ENCODE measurements at places on chromosomes 11 and 22.

DNA sequence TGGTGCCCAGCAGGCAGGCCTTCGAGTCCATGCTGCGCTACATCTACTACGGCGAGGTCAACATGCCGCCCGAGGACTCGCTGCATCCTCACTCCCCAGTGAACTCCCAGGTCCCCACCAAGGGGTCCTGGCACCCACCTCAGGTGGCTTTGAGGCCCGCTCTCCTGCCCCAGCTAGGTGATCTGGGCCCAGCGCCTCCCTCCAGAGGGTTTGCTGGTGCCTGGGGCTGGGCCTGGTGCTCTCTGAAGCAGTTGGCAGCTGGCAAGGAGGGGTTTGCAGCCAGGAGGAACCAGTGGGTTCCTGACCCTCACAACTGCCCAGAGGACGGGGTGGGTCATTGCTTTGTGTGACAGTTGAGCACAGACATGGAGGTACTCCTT is 5.9 kb downstream of the THAP7 start:
- no peak for DNase-seq

GRCh38 chr11:72613977-72614376 is 60.2 kb downstream of the PDE2A start:
- peak; percentile 94 for DNase-seq

DNA sequence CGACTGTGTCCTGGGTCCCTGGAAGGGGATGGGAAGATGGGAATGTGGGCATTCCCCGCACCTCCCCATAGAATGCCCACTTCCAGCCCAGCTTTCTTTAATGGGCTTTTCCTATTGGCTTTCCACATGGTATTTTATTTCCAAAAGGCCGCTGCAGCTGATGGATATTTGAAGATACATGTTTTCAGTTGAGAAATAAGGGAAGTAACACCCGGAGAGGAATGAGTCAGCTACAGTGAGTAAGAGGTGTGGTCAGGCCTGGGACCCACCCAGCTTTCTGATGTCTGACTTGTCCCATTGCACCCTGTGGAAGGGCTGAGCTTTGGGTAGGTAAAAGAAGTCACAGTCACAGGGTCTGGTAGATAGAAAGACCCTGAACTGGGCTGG is 476.9 kb downstream of the MIAT start:
- DNase-seq = peak; percentile 86

- DNase-seq = no peak
Measured at GRCh38 chr22:32803738-32804435, 2.4 kb downstream of the TIMP3 start.

DNA sequence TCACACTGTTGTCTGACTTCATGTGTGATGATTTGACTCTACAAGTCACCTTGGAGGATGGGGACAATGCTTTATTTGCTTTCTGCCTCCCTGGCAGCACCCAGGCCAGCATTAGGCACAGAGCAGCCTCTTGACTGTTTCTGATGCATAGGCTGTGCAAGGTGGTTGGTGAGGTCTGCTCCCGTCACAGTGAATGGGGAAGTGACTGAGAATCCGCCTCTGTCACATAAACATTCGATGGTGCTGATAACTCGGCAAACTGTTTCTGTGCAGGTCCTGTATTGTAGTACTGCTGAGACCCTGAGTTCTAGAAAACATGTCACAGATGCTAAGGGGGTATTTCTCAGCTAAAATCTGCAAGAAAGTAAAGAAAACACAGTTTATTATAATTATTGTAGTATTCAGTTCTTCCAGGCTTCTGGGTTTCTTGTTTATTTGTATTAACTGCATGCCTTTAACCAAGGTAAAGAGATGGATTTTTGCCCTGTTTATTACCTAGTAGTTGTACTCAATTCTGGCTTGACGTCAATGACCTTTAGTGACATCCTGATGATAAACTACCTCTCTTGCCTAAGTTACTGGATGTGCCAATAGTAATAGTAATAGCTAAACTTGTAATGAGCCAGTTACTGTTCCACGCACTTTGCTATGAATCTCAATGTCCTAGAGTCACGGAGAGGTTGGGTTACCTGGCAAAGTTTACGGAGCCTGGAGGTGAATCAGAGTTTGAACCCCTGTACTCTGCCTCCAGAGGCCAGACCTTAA is 24.8 kb upstream of the RCN1 start:
- DNase-seq = no peak

DNA sequence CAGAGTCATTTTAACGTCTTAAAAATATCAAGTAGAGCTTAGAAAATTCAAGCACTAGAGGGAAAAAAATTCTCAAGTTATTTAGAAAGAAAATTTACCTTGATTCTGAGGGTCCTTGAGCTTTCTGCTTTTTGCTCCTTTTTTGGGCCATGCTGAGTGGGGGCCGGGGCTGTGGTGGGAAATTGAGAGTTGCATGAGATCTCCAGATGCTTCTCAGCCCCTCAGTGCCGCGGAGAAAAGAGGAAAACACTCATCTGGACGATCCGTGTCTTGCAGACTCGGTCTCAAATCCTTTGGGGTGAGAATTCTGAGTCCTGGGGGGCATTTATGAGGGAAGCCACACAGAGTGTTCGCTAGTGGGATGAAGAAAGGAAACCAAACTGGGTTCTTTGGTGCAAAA is 700.8 kb downstream of the TBC1D22A start:
- DNase-seq = no peak

- no peak for DNase-seq
Measured at GRCh38 chr22:37072673-37073072, 21.1 kb downstream of the KCTD17 start.

GRCh38 chr11:128302425-128303186 is 284.8 kb downstream of the ETS1 start:
- no peak for DNase-seq

- DNase-seq = no peak
Measured at GRCh38 chr22:31130873-31131272, 8.1 kb downstream of the INPP5J start.

DNA sequence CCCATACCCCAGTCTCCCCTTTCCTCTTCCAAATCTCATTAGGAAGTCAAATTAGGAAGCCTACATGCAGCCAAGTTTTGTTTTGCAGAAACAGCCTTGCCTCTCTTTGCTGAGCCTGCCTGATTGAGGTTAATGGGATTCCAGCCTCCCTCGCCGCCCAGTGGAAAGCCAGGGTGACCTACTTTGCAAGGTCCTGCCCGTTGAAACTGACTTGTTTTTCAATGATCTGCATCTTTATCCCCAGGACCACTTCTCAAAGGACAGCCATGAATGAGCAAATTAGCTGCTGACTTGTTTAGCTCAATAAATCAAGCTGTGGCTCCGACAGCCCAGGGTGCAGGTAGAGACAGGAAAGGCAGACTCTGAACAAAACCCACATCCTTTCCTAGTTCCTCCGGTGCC is 110.4 kb downstream of the RRAS2 start:
- DNase-seq = no peak

DNA sequence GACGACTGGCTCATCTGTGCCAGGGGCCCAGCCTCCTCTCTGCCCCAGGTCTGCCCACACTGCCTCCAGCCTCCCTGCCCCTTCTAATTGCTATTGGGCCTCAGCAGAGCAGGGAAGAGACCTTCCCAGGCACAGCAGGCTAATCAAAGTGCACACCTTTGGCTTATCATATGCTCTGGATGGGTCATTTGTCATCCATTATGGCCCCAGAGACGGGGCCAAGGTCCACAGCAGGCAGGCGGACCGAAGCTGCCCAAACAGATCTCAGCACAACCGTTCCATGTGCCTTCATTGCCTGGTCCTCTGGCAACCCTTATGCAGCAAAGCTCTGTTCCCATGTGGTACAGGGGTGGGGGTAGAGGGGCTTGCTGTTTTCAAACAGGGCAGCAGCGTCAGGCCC is 66.6 kb downstream of the TP53I11 start:
- no peak for DNase-seq

GRCh38 chr11:44564670-44565210 is 723 bp upstream of the CD82 start:
- DNase-seq = peak; percentile 91

DNA sequence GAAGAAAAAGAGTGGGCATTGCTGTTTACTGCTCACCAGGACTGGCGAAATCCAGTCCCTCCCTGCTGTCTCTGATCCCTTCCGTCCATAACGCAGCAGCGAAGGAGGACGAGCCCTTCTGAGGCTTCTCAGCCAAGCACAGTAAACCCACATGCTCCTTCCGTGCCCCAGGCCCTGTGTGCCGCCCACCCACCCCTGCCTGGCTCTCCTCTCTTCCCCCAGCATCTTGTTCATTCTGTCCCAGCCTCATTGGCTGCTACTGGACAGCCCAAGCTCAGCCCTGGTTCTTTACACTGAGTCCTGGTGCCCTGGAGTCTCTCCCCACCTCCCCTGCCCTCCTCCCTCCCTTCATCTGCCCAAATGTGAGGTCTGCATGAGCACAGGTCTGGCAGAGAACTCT is 559.7 kb downstream of the BRD1 start:
- DNase-seq = no peak

DNA sequence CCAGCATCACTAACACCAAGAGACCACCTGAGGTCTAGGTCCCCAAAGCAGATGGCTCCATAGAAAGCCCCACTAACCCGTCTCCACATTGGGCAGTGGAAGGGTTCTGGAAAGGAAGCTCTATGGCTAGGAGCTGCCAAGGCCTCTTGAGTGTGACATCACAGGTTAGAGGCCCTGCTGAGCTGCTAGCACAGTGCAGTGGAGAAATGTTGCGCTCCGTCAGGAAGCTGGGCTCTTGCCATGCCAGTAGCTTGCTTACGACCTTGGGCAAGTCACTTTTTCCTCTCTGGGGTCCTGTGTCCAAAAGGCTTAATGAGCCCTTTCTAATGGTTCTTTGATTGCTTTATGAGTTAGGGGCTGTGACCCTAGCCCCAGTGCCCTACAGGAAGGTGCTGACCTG is 10.6 kb downstream of the PIK3IP1 start:
- no peak for DNase-seq

- DNase-seq = no peak
Measured at GRCh38 chr11:33936725-33937604, 45.1 kb upstream of the LMO2 start.

- DNase-seq = no peak
Measured at GRCh38 chr11:14275076-14275475, 83.9 kb downstream of the RRAS2 start.

DNA sequence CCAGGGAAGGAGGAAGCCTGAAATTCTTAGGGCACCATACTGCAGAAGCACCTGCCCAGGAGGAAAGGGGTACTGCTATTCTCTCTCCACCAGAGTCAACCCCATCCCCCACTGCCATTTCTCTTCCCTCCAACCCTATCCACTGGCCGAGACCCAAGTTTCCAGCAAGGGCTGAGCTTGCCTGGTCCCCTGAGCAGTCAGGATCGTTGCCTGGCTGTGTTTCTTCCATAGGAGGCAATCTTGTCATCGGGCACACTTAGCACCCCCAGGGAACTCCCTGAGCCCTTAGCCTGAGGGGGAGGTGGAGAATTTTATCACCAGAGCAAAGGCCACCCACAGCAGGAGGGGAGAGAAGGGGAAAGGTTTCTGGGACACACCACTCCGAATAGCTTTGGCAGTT is 115.8 kb upstream of the NECTIN1 start:
- no peak for DNase-seq

DNA sequence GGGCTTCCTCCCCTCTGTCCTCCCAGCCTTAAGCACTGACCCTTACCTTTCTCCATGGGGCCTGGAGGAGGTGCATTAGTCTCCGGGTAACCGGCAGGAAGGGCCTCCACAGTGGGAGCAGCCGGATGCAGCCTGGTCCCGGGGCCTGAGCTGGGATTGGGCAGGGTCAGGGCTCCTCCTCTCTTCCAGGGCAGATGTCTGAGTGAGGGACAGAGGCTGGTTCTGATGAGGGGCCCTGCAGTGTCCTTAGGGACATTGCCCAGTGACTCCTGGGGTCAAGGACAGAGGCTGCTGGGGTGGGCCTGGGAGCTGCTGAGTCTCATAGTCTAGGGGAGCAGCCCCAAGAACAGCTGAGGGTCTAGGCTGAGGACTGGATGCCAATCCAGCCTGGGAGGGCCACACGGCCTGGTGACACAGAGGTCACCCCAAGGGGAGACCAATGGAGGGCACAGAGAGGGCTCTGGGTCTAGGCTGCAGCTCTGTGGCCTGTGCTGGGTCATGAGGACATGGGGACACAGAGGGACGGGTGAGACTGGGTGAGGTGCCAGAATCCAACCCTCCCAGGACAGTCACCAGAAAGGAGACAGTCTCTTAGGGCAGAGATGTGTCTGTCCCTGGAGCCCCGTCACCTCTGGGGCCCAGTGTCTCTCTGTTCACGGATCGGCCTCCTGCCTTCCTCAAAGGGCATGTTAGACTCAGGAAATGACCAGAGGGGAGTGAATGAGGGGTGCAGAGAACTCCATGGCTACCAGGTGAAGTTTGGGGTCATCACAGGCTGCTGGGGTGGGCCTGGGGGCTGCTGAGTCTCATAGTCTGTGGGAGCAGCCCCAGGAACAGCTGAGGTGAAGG is 6.5 kb downstream of the IGLL5 start:
- DNase-seq = no peak

DNA sequence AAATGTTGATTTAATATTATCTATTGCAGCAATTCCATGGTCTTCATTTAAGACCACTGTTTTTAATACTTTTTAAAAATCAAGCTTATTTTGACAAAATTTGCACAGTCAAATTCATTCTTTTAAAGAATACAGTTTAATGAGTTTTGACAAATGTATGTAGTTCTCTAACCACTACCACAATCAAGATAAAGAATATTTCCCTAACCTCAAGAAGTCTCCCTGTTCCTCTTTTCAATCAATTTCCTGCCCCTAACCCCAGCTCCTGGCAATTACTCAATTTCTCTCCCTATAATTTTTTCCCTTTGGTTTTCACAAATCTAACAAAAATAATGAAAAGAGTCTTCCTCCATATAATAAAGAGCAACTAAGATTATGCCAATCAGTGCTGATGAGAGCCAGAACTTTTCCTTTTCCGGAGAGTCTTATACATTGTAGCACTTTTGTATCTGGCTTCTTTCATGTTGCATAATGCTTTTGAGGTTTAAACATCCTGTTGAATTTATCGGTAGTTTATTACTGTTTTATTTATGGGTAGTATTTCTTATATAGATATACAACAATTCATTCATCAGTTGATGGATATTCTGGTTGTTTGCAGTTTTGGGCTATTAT is 231.7 kb downstream of the AASDHPPT start:
- no peak for DNase-seq

Measured in inflammatory macrophage (primary cell).